ENCODE measurements at places on chromosomes 2 and 18.

DNA sequence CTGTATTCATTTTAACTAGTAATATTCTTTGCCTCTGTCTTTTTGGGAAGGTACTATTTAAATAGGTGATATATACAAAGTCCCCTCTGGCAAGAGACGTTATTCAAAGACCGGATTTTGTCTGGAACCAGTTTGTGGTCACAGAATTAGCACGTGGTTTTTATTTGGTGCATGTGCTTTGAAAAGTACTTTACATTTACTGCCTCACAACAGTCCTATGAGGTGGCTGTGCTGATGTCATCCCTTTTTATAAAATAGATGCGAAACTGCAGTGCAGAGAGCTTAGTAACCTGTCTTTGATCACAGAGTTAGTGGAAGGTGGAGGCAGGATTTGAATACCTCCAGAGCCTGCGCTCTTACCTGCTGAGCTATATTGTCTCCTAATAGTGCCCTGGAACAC, 4.0 kb downstream of the LPIN1 start:
- DNase-seq: peak; percentile 6

DNA sequence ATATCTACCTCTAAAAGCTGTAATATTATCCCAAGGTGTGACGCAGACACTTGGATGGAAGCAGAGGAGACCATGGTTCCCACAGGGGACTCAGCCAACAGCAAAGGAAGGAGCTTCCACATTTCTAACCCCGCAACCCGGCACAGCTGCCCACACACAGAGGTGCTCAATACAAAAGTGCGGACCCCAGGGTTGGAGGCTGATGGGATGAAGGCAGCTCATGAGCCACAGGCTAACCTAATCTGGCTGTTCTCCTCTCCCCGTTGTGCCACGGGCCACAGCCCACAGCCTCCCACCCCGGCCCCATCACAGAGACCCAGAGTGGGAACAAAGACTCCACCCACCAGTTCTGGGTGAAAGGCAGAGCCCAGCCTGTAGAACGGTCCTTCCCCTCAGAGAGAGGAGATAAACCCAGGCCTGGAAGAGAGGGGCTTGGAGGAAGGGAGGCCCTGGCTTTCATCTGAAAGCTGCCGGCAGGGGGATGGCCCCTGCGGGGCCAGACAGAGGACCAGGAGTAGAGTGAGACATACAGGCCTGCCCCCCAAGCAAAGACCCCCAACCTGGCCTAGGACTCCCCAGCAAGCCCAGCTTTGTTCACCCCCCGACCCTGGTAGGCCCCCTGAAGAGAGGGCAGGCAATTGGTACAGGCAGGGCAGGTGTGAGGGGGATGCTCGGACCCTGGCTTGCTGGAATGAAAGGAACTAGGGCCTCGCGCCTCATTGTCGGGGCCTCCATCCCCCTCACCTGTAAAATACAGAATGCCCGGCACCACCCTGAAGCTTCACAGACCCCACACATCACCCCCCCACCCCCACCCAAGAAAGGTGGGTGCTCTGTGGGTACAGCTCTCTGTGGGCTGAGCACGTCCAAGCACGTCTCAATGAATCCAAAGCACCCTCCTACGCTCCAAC, 6.9 kb downstream of the RAB17 start:
- no peak for DNase-seq

DNA sequence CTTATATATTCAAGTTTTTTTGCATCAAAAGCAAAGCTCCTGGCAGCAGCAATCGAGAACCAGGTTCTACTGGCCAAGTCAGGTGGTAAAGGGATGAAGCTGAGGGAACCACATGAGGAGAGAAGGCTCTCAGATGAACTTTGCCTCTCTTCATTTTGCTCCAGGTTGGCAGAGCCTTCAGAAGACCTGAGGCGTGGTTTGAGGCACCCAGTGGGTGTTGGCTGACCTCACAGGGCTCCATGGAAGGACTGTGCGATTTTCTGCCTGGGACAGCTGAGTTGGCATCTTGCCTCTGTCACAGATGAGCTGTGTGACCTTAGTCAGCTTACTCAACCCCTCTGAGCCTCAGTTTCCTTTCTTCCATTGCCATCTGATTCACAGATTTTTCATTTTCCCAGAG, 89.0 kb downstream of the INSIG2 start:
- DNase-seq: no peak

DNA sequence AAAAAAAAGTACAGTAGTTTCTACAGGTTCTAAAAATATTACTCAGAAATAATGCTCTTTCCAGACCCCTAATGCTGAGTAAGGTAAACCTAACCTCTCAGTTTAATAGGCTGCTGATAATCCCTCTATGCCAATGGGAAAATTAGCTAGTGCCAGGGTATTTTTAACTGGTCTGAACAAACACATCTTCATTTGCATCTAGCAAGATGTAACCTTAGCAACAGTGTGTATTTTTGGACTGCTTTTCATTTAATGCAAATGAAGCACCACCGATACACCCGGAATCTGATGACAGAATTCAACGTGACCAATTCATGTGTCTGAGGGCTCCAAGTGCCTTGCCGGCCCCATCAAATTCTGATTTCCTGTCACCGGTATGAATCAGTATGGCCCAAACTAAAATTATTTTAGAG, 47.4 kb upstream of the CYRIA start:
- DNase-seq: peak; percentile 2

DNA sequence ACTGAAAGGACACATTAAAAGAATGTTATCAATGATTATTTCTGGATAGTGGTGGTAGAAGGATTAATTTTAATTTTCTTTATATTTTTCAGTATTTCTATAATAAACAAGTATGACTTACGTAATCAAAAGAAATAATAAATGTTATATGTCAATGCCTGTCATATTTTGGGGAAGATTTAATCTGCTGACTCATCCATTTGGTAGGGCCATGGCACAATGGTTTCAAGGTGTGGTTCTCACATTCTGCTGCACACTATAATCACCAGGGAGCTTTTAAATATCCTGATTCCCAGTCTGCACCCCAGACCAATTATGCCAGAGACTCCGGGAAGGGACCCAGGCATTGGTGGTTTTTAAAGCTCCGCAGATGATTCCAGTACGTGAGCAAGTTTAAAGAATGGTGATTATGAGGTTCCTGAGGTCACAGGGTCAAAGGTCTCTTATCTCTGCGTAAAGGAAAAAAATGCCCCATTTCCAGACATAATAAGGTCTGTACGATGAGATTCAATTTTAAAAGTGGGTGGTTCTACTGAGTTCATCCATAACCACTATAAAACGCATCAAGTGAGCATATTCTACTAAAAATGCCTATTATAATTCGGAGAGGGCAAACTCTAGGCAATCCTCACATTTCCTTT, 27.2 kb downstream of the WIPF1 start:
- no peak for DNase-seq

- peak; percentile 55 for DNase-seq
Observed at GRCh38 chr2:74188018-74188601, 9.4 kb upstream of the MOB1A start.

GRCh38 chr2:238475034-238475433, 48.3 kb downstream of the ASB1 start:
- no peak for DNase-seq

- DNase-seq: no peak
Observed at GRCh38 chr18:31643003-31643402, 41.4 kb downstream of the B4GALT6 start.

DNA sequence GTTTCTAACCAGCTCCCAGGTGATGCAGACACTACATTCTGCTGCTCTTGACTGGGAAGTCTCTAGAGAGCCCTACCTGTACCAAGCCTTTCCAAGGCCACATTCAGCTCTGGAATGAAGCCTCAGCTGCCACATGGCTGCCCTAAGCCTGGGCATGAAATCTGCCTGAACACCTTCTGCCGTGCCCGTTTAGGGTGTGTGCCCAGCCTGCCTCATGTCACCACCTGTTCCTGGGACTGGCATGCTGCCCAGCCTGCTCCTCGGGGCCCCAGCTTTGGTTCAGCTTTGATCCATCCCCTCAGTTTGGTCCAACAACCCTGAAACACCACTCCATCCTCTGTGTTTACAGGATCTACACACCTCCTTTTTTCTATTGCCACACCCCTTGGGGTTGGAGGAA, 210.9 kb downstream of the L3MBTL4 start:
- DNase-seq: peak; percentile 74

- DNase-seq: no peak
Observed at GRCh38 chr18:59051470-59052165, 88.1 kb upstream of the SEC11C start.

DNA sequence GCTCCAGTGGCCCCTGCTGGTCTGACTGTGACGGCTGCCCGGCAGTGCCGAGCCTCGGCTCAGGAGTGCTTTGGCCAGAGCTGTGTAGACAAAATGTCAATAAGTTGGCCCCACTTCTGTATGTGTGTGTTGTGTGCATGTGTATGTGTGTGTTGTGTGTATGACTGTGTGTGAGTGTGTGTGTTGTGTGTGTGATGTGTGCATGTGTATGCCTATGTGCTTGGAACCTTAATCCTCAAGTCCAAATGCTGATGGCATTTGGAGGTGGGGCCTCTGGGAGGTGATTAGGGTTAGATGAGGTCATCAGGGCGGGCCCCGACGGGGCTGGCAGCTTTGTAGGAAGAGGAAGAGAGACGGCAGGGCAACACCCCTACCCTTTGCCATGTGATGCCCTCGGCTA, 269.0 kb downstream of the DCDC2C start:
- DNase-seq: no peak

DNA sequence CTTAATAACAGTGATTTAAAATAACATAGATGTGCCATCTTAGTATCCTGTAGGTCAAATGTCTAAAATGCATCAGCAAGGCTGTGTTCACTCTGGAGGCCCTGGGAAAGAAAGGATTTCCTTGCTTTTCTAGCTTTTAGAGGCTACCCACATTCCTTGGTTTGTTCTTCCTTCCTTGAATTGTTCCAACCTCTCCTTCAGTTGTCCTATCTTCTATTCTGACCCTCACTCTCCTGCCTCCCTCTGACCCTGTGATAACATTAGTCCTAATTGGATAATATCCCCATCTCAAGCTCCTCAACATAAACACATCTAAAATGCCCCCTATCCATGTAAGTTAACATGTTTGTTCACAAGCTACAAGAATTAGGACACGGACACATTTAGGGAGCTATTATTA, 733.5 kb downstream of the SOCS6 start:
- no peak for DNase-seq

Measured in DMS53 (cell line).